ENCODE measurements at places on chromosomes 12 and 14. TPM values are rescaled to one million over a fixed set of nuclear protein-coding genes. Genes with fewer than 3 reads are reported as not detected.

DNA sequence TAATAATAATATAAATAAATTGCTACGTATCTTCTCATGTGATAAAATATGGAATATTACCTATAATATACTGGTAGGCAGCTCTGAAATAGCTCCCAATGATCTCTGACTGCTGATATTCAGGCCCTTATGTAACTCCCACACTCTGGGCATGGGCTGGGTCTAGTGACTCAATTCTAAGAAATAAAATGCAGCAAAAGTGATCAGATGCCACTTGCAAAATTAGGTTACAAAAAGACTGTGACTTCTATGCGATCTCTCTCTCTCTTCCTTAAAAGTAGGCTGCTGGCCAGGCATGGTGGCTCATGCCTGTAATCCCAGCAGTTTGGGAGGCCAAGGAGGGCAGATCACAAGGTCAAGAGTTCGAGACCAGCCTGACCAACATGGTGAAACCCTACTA lies 10.3 kb upstream of the CACNB3 start:
- DNase-seq: no peak

- DNase-seq: no peak
Measured at GRCh38 chr12:53344487-53344823, 8.3 kb upstream of the SP7 start.

DNA sequence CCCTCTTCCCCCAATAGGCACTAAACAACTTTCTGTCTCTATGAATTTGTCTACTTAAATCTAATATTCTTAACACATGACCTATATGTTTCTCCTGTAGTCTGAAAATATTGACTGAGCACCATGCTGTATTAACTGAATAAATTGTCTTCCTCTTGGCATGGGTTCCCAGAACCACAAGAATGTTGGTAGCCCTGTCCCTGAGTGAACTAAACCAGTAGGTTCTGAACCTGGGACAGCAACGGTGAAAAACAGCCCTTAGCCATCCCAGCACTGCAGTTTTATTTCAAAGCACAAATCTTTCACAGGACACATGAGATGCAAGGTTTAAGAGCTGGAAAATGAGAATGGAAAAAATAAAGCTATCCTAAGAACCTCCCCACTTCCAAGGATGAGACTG lies 20.4 kb upstream of the HSP90B1 start:
- DNase-seq: no peak

The SRSF9 gene
- 256 TPM for polyA plus RNA-seq

DNA sequence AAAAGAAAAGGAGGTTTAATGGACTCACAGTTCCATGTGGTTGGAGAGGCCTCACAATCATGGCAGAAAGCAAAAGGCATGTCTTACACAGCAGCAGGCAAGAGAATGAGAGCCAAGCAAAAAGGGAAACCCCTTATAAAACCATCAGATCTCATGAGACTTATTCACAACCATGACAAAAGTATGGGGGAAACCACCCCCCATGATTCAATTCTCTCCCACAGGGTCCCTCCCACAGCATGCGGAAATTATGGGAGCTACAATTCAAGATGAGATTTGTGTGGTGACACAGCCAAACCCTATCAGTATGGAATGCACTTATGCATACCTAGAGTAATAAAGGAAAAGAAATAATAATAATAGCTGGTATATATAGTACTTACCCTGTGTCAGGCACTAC lies 4.5 kb upstream of the GLIPR1 start:
- DNase-seq: no peak
